ENCODE measurements at places on chromosomes 4 and X. TPM values are rescaled to one million over a fixed set of nuclear protein-coding genes. Genes with fewer than 3 reads are reported as not detected.

DNA sequence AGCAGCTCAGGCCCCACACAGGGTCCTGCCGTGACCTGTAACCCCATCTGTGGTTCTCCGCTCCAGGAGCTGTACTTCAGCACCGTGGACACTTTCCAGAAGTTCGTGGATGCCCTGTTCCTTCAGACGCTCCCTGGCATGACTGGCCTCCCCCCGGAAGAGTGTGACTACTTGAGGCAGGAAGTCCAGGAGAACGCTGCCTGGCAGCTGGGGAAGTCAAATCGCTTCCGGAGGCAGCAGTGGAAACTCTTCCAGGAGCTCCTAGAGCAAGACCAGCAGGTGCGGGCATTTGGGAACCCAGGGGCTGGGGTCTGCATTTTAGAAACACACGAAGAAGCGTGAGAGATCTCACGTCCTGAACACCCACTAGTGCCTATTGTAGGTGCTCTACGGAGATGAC lies 72.5 kb downstream of the EVC start:
- no peak for DNase-seq

GRCh38 chrX:3348191-3348590 lies 1.7 kb upstream of the MXRA5 start:
- DNase-seq = no peak

COL4A5 gene
- 8.3 TPM for total RNA-seq

ADGRG2 gene
- total RNA-seq = 2.0 TPM

Data from Panc1 (cell line).